AG09309 (cell line): ENCODE measurements at places on chromosomes 16 and 17.
A peak's percentile ranks its signal among the peaks of the same experiment; 100 is the strongest.

GRCh38 chr16:64094992-64095634 is 1026.8 kb downstream of the CDH11 start:
- peak; percentile 16 for DNase-seq

DNA sequence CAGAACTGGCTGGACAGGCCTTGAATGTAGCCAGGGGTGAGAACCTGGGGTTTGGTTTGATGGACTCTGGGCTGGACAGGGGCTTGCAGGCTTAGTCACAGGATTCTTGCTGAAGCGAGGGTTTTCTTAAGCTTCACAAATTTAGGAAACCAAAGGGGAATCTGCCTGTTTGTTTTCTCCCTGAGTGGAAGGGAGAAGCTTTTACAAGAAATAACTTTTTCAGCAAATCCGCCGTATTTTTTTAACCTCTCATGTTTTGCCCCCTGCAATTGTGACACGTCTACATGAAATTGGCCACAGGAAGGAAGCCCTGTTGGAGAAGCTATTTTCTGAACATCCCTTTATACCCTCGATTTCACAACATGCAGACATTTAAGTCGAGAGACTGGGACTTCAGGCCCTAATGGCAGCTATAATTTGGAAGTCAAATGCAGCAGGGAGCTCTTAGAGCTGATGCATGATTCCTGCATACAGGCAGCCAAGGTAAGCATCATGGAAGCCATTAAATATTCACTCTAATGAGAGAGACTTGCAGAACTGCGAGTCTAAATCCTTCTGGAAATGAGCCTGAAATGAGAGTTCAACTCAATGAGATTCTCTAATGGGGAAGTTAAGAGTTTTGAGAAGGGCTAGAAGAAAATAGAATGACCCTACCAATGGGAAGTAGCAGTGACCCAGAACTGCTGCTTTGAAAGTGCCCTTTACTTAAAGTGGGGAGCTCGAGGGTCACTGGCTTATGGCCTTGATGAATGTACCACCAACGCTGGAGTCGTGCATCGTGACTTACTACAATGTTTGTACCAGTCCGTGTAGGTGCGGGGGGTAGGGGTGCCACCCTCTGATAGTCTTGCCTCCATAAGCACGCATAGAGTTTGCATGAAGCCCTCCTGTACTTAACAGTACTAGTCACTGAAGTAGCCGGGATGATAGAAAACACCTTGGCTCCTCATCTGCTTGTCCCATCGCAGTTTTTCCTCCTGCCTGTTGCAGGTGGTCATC is 45.1 kb upstream of the IRF8 start:
- DNase-seq: no peak

GRCh38 chr16:67443265-67443664 is 12.3 kb downstream of the HSD11B2 start:
- no peak for DNase-seq

- no peak for DNase-seq
Observed at GRCh38 chr16:57704011-57704904, 9.7 kb downstream of the DRC7 start.

- DNase-seq: no peak
Observed at GRCh38 chr16:66399930-66400329, 27.2 kb upstream of the BEAN1 start.
